ENCODE measurements at places on chromosomes 4 and X.

DNA sequence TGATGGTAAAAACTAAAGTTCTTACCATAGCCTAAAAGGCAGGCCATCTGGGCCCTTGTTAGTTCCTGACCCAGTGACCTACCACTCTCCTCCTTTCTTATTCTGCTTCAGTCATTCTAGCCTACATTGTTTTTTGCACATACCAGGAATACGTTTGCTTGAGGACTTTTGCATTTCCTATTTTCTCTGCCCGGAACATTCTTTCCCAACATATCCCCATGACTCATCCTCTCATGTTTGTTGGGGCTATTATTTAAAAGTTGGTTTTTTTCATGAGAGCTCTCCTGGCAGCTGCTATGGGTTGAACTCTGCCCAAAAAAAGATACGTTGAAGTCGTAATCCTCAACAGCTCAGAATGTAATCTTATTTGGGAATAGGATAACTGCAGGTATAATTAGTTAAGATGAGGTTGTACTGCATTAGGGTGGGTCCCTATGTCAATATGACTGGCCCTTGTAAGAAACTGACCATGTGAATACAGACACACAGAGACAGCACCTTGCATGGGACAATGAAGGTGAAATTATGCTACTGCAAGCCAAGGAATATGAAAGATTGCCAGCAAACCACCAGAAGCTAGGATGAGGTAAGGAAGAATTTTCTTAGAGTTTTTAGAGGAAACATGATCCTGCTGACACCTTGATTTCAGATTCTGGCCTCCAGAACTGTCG, 138.3 kb upstream of the PDHA2 start:
- DNase-seq, result no peak

- DNase-seq, result no peak
These were observed 71.4 kb upstream of the UGT8 start for GRCh38 chr4:114527170-114527569.

DNA sequence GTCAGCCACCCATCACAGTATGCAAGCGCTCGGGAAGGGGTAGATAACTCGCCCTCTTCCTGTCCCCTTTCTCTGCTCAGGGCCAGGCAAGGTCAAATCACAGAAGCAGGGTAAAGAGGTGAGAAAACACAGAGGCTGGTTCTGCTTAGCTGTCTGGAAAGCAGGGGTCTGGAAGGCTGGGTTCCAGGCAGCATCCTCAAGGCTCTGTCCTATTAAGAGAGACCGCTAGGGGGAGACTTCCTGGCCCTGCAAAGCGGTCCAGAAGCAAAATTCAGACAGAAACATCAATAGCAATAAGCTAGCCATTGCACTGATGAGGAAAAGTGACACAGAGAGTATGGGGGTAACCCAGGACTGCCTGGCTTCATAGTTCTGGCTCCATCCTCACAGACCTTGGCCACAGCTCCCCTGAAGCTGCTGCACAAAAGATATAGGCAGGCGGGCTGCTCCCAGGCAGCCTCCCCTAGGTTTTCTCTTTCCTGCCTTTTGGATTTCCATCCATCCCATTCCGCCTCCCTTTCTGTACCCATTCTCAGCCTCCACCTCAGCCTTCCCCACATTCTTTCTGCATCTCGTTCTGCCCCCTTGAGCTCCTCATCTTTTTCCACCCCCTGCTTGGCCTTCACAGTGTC, 308.5 kb downstream of the EVC2 start:
- peak; percentile 13 for DNase-seq

DNA sequence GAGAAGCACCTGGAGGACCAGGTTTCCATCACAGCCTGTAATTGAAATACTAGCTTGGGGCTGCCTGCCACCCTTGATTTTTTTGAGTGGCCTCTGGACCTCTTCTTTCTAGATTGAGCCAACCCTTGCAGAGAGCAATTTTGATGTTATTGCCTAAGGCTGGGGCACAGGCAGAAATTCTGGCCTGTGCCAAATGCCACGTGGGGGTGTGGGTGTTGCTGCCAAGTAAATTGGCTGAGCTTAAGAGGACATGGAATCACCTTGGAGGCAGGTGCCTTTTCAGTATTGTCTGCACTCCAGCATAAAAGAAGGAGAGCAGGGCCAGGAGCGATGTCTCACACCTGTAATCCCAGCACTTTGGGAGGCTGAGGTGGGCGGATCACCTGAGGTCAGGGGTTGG, 286.1 kb upstream of the PRPS2 start:
- DNase-seq, result no peak

- DNase-seq, result no peak
These were observed 47.9 kb upstream of the ITM2A start for GRCh38 chrX:79415056-79415455.

GRCh38 chr4:80611678-80611979, 276.1 kb downstream of the CFAP299 start:
- no peak for DNase-seq

DNA sequence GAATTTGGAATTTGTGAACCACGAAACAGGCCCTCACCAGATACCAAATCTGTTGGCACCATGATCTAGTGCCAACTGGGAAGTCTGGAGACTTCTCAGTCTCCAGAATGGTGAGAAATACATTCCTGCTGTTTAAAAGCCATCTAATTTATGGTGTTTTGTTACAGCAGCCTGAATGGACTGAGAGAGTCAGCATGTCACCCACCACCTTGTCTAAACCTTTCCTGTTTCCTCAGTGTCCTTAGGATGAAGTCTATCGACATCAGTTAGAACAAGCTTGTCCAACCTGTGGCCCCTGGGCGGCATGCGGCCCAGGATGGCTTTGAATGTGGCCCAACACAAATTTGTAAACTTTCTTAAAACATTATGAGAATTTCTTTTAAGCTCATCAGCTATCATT, 42.1 kb downstream of the FREM3 start:
- no peak for DNase-seq

Data from RPMI7951 (cell line).